Renal cortical epithelial cell (primary cell): ENCODE measurements at places on chromosomes 4 and X.

GRCh38 chrX:43087830-43088229 lies 309.9 kb upstream of the PPP1R2C start:
- DNase-seq: no peak

- DNase-seq: peak; percentile 93
Measured at GRCh38 chr4:24266951-24267722, 317.2 kb downstream of the DHX15 start.

DNA sequence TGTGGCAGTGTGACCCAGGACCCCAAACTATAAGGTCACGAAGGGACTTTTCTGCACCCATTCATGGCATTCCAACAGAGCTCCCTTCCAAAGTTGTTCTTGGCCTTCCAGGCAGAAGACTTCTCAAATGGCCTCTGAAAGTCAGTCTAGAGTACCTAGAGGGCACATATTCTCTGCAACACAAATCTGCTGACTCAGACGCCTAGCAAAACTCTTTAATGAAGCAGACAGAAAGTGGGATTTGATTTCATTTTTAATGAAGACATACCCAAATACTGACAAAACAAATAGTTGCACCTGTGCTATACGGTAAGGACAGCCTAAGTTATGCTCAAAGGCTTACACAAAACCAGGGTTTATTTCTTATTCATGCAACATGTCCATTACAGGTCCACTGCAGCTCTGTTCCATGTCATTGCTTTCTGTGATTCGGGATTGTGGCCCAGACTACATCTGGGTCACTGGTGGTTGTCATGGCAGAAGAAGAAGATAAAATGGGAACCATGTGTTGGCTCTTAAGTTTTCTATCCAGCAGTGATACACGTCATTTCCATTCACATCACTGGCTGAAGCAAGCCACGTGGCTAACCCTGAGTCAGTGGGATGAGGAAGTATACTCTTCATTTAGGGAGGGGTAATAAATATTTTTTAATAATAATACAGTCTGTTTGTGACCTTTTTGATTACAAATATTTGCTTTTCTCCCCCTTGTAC lies 57.7 kb downstream of the NAT8L start:
- DNase-seq: no peak

DNA sequence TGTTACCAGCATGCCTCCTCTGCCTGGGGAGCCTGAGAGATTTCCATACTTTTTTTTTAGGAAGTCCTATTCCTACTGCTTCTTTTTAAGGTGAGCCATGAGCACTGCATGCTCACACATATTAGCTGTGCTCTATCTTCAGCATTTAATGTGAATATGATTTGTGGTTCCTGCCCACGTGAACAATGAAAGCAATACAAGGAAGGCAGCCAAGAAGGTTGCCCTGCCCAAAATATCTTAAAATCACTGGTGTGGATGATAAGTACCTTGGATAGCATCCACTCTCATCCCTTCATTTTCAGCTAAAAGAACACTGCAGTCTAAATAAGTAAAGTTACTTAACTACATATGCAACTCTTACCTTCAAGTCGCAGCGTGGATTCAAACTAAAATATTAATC lies 607.5 kb downstream of the PACRGL start:
- DNase-seq: peak; percentile 9

DNA sequence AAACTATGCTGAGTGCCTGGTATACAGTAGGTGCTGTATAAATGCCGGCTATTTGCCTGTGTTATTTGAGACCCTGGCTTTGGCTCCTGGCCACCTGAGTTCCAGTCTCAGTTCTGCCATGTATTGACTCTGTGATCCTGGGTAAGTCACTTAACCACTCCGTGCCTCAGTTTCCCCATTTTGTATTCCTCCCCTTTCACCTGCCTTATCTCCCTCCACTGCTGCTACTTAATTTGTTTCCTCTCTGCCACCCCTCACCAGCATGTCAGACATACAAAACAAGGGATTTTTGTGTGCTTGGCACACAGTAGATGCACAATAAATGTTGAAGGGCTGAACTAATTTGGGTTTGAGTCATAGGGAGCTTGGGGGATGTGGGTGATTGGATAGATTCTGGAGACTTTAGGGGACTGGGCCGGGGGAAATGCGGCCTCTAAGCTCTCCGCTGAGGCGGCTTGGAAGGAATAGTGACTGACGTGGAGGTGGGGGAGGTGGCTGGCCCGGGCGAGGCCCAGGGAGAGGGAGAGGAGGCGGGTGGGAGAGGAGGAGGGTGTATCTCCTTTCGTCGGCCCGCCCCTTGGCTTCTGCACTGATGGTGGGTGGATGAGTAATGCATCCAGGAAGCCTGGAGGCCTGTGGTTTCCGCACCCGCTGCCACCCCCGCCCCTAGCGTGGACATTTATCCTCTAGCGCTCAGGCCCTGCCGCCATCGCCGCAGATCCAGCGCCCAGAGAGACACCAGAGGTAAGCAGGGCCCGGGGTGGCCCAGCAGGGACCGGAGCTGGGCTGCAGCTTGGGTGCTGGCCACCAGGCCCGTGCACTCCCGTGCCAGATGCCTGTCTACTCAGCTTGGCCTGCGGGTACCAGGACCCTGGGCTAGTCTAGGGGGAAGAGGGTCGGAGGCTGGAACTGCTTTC lies at the start of gene TIMP1:
Gene TIMP1, plus strand, starts transcription at position 706 of the 917 bp plus-strand sequence. CDS start 980 bp downstream, outside the sequence.
- DNase-seq: peak; percentile 81
